ENCODE measurements at places on chromosomes 3 and 15. TPM values are rescaled to one million over a fixed set of nuclear protein-coding genes. Genes with fewer than 3 reads are reported as not detected.

CHST2 gene
- 2.8 TPM for total RNA-seq

ATP11B gene
- total RNA-seq = 47.8 TPM

DNA sequence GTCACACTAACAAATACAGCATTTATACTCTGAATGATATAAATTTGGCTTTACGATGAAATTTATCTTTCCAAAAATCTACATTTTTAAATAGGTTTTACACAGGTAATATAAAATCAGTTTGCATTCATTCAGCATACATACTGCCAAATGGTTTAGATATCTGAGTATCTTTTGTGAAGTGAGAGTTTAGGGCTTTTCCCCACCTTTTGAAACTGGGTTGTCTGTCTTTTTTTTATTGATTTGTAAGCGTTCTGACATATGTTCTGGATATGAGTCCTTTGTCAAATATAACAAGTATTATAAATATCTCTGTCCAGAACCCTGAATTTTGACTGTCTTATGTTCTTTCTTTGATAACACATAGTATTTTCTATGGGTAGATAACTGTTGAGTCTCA, 42.4 kb downstream of the GABPB1 start:
- no peak for DNase-seq

GABRG3 gene
- not detected for total RNA-seq

DNA sequence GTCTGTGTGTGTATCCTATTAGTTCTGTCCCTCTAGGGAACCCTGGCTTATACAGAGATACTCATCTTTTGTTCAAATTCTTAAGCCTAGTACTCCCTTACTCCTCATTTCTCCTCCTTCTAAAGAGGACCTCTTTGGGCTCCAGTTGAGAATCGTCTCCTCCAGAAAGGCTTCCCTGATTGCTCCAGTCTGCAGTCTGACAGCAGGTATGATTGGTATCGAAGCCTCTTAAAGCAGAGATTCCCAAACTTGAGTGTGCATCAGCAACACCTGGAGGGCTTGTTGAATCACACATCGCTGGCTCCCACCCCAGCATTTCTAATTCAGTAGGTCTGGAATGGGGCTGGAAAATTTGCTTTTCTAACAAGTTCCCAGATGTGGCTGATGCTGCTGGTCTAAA, 60.9 kb upstream of the NMNAT3 start:
- no peak for DNase-seq

DNA sequence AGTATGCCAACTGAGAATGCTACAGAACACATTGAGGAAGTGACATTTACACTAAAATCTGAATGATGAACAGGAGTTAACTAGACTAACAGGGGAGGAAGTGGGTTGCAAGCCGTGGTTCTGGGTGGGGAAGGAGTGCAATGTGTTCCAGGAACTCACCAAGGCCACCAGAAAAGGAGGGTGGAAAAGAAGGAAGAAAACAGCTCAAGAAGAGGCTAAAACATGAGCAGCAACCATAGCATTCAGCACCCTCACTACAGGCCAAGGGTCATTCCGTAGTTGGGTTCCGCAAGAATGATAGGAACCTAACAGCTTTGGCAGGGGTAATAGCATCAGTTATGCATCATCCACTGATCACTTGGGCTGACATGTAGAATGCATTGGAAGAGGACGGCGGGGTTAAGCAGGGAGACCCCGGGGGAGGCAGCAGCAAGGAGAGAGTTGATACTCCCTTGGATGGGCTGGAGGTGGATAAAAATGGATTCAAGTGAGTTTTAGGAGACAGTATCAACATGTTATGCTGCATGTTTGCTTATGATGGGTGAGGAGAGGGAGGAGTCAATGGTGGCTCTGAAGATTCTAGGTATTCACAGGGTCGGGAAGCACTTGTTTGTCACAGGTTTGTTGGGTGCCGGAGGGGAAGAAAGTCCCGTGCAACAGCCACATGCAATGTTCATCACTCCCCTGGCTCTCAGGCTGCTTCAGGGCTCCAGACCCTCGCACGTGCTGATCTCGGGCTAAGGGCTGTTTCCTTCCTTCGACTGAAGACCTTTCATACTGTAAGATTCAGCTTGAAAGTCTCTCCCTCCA, 53.2 kb downstream of the LIPC start:
- no peak for DNase-seq

DNA sequence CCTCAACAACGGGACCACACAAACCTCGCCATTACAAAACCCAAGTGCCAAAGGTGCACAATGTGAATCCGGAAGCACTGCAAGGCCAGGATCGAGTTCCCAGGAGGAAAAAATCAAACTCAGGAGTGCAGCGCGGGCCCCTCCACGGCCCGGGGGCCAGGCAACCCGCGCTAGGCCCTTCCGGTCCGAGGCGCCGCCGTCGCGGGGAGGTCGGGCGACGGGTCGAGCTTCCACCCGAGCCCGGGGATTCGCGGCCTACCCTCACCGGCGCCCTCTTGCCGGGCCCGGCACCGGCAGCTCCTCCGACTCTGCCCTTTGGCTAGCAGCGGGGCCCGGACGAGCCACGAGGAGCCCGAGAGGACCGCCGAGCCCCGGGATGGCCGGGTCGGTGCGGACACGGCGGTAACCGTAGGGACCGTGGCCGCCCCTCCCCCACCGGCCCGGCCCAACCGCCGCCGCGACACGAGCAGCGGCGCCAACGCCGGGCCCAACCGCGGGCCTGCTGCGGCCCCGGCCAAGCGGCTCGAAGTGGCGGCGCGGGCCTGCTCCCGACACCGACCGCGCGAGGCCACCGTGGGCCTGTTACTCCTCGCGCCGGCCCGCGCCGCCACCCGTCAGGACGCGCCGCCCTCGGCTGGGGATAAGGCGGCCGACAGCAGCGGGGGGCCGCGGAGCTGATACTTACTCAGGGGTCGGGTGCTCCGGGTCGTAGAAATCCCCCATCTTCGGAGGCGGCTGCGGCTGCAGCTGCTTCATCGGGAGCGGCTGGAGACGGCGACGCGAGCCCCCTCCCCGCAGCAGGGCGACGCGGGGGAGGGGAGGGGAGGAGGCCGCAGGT, 525 bp downstream of the SETD2 start:
- DNase-seq = peak; percentile 55

CLDN1 gene
- total RNA-seq = 1.8 TPM

DUOXA2 gene
- 0.05 TPM for total RNA-seq

DNA sequence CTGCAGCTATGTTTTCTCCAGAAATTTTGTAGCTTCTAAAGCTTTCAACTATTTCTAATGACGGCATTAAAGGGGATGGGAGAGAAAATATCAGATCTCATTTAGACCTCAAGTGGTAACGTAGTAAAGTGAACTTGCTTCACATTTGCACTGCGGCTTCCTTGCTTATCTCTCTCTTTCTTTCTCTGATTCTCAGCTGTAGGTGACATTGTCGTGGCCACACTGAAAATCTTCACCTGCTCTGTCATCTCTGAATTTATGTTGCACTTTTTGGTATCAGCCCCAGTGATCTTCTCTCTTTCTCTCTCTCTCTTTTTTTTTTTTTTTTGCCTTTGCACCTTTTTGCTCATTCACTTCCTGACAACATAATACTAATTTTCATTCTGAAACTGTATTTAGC, 254.1 kb upstream of the SATB1 start:
- DNase-seq = no peak

LRRC31 gene
- not detected for total RNA-seq

DNA sequence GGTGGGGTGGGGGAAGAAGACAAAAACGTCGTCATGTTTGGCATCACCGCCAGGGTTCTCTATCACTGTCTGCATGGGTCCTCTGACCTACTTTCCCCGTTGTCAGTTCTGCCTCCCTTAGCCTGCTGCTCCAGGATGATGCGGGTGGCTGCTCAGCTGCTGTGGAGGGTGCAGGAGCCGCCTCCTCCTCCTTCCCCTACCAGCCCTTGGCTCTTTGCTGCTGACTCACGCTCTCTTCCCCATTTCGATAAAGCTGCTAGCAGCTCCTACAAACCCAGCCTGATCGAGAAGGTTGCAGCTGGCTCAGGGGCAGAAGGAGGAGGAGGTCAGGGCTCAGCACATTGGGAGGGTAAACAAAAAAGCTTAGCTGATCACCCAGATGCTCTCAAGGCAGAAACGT, 49.5 kb upstream of the SEC13 start:
- peak; percentile 55 for DNase-seq

- DNase-seq = no peak
Measured at GRCh38 chr3:186054792-186055352, 54.0 kb downstream of the ETV5 start.

- DNase-seq = no peak
Measured at GRCh38 chr15:101055411-101055810, 136.3 kb downstream of the LRRK1 start.

GRCh38 chr3:23859839-23860382, 54.2 kb downstream of the UBE2E1 start:
- DNase-seq = no peak

- no peak for DNase-seq
Measured at GRCh38 chr15:89647191-89647851, 7.9 kb downstream of the KIF7 start.

PLOD2 gene
- 240 TPM for total RNA-seq

DNA sequence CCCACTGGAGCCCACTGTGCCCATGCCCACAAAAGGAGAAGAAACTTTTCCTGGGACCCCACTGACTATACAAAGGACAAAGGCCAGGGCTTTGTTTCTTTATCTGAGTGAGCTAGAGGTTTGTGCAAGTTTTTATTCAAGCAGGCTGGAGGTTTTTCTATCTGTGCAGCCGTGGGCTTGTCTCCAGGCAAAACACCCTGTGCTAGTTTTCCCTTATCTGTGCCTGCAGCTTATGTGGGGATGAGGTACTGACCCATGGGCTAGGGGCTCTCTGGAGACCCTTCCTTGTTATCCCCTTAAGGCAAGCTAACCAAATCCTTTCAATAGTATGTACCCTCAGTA, 545.5 kb downstream of the ZPLD1 start:
- DNase-seq = no peak

- no peak for DNase-seq
Measured at GRCh38 chr3:81853431-81853830, 92.0 kb upstream of the GBE1 start.

ITGB5 gene
- 224 TPM for total RNA-seq

GRCh38 chr15:34216527-34217270, 6.8 kb upstream of the KATNBL1 start:
- no peak for DNase-seq

DNA sequence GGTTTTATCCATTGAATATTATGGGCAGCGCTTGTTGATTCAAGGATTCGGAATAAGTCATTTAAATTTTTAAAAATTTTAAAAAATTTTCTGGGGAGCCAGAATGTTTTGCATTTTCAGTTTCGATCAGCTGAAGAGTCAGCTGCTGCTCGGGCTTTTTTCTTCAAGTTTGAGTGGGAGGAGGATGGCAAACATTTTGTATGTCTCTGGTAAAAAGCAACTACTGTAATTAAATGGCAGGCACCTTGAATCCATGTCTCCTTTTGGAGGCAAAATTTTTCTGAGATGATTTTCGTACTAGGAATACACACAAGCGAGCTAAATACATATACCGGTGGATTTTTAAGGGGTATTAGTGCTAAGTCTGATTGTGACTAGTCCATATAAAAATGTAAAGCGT, 612 bp downstream of the C3orf38 start:
- no peak for DNase-seq

DNA sequence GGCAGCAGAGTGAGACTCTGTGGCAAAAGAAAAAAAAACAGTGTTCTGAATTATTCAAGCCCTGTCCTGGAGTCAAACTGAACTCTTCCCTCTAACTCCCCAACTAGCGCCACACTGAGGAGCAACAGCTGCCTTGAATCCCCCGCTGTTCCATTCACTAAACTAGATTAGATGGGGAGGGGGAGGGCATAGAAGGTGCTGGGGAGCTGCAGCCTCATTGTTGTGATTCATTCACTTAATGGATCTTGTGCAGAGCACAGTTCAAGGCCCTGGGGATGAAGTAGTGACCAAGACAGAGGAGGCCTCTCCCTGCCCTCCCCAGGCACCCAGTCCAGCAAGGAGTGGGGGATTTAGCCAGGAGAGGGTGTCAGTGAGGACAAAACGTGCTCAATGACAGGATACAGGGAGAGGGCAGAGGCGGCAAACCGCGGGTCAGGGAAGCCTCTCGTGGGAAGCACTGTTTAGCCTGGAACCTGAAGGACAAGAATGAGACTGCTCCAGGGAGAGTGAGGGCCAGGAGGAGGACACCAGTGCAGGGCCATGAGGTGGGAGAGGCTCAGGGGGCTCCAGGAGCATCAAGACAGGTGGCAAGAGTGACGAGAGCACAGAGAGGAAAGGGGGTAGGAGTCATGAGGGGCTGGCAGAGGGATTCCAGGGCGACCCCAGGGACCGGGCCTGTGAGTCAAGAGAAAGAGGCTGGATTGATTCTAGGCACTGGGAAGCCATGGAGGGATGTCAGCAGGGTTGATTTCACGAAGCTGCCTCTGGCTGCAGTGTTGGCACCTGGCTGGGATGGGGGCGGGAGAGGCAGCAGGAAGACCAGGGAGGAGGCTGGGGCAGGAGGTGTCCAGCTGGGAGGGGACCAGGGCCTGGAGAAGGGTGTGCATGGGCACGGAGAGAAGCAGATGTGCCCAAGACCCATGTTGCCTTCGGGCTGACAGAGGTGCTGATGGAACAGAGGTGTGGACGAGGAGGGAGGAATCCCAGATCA, 31.4 kb downstream of the ALS2CL start:
- DNase-seq = no peak

- no peak for DNase-seq
Measured at GRCh38 chr15:25802285-25802830, 60.8 kb downstream of the ATP10A start.

GRCh38 chr3:130795396-130795795, 48.8 kb upstream of the PIK3R4 start:
- DNase-seq = no peak

- peak; percentile 6 for DNase-seq
Measured at GRCh38 chr15:42932833-42933515, 12.4 kb upstream of the TTBK2 start.

BDH1 gene
- 12.4 TPM for total RNA-seq

DNA sequence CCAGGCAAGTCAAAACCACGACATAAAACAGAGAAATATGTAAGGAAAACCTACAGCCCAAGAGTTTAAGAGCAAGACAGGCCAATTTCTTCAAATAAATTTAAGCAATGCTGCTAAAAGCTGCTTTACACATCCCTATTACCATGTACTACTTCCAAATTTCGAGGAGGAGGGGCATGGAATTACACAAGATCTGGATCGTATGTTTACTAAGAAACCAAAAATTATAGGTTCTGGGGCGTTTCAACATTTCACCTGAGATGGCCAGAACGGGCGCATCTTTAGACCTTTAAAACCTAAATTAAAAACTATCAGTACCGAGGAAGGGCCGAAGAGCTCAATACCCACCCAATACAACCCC, 664 bp upstream of the NR2C2 start:
- no peak for DNase-seq

DNA sequence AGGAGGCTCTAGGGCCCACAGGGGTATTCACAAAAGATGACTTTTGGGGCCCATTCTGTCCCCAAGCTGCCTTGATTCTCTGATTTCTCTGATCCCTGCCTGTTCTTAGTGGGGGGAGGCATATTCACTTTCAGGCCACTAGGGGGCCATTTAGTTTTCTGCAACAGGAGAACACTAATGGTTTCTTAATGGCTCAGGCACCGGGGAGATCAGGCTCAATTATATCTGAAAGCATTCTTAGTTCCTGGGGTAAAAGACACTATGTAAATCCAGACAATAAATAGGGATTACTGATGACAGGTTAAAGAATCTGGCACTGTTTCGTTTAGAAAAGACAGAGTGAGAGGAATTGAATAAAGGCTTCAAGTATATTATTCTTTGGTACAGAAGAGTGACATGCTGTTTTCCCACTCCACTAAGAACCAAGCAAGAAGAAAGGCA, 2.5 kb upstream of the INAFM2 start:
- DNase-seq = peak; percentile 67

- peak; percentile 25 for DNase-seq
Measured at GRCh38 chr3:142244056-142244455, 18.7 kb upstream of the GK5 start.
